ENCODE measurements at places on chromosomes 6 and 20.
A peak's percentile ranks its signal among the peaks of the same experiment; 100 is the strongest.

DNA sequence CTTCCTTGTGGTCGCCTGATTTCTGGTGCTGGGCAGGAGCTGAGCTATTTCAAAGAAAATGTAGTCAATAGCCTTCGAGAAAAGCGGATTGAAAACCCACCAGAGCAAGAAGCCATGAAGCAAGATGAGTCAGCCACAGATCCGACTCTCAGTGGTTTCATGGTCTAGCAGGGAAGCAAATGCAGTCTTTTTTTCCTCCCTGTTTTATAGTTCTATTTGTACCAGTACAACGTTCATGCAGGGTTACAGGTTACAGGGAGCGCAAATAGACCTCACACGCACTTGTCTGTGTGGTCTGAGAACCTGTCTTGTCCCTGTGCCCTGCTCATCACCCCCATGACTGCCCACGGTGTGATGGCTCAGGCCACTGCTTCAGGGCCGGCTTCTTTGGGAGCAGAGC lies 309.8 kb upstream of the SUPT3H start:
- no peak for DNase-seq

- no peak for DNase-seq
These were observed 312.9 kb downstream of the SAMD5 start for GRCh38 chr6:147821295-147821897.

- DNase-seq, result peak; percentile 14
These were observed 628.8 kb upstream of the MAN1A1 start for GRCh38 chr6:119978274-119978889.

DNA sequence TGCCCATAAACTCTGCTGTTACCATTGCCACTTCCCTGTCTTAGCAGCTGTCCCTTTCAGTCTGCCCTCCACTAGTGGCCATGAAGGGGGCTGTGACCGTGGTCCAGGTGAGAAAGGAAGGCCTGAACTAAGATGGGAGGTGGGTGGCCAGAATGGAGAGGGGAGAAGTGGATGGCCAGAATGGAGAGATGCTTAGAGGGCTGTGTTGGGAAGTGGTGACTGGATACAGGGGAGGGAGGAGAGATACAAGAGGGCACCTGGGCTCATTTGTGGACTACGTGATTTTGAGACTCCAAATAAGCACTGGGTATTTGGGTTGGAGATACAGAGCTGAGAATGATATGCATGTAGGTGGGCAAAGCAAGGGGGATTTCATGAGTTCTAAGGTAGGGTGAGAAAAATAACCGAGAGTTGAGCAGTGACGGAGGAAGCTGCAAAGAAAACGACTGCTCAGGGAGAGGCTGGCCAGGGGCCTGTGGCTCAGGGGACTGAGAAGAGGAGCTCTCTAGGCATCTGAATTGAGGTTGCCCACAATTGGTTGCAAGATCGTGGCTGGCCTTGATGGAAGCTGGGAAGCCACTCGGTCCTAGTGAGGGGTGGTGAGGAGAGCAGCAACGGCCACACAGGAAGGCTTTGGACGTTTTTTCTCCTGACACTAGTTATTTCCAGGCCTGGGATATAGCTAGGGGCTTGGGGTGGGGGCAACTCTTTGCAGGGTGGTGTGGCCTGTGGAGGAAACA lies 36.9 kb downstream of the PANK2 start:
- DNase-seq, result no peak

DNA sequence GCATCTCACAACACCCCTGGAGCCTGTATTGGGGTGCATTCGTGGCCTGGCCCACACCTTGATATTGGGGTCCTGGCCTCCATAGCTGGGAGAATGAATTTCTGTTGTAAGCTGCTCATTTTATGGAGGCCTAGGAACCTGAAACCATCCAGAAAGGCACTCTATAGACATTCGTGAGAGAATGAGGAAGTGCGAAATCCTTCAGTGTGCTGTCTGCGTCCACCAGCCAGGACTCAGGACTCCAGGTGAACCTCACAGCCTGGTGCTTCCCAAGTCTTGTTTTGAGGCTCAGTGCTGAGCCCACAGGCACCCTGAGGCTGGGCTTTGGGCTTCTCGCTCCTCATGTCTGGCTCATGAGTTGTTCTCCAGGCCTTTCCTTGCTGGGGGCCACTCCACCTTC lies 11.9 kb upstream of the RBBP8NL start:
- no peak for DNase-seq

- DNase-seq, result peak; percentile 70
These were observed 164.2 kb upstream of the ATXN1 start for GRCh38 chr6:16925461-16925860.

- DNase-seq, result peak; percentile 60
These were observed 39.4 kb upstream of the ENPP4 start for GRCh38 chr6:46090115-46091079.

GRCh38 chr20:8386991-8387390 lies 254.9 kb downstream of the PLCB1 start:
- no peak for DNase-seq

DNA sequence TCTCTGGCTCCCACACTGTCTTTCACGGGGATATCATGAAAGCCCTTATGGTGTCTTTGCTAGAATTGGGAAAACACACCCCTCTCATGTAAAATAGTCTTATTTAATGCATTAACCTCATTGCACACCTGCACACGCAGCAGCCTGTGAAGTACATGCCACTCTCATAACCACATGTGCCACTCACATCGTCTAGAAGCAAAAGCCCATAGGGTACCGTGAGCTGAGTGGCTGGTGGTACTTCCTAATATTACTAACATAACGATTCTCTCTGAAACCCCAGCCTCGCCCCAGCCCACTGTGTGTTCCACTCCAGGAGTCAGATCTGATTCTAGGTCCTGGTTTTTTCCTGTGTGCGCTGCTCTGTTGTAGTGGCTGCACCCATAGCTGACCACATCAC lies 9.5 kb upstream of the TMEM242 start:
- DNase-seq, result no peak

DNA sequence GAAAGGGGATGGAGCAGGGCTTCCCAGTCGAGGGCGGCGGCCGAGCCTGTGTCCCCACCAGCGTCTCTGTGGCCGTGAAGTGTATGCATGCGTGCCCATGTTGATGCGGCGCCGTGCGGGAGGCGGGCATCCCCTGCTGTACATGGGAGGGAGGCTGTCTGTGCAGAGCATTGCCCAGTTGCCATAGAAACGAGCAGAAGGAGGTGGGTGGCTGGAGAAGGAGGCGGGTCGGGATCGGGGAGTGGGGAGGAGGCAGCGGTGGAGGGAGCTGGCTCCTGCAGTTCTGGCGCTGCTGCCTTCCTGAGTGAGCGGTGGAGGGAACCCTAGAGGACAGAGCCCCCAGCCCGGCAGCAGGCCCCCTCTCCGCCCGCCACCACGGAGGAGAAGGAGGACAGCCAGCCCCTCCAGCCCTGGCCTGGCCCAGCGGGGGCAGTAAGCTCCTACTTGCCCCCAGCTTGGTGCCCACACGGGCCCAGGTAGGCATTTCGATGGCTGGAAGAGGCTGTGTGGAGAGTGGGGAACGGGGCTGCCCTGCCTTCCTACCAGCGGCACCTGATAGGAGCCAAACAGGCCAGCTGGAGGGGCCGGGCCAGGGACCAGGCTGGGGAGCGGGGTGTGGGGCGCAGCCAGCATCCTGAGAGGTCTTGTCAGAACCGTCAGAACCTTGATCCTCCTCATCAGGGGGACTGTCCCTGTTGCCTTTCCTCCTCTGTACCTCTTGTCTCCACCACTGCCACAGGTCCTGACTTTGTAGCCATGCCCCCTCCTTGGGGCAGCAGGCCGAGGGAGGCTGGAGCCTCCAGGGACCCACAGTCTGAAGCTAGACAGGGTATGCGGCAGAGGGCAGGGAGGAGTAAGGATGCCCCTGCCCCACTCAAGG lies 41.3 kb downstream of the SPDEF start:
- peak; percentile 38 for DNase-seq

DNA sequence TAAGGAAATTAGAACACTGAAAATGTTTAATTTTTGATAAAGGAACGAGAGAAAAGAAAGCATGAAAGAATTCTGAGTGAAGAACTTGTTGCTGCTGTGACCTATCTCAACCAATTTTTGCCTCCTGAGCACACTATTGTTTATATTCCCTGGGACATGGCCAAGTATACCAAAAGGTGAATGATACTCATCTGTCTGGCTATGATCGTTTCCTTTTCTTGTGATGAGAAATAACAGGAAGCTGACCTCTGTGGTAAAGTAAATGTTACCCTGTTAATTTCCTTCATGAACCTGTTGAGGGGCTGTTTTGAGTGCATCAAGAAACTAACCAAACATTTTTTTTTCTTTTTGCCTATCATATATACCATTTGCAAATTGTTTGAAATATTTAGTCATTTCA lies 69.1 kb downstream of the FIG4 start:
- DNase-seq, result peak; percentile 63

DNA sequence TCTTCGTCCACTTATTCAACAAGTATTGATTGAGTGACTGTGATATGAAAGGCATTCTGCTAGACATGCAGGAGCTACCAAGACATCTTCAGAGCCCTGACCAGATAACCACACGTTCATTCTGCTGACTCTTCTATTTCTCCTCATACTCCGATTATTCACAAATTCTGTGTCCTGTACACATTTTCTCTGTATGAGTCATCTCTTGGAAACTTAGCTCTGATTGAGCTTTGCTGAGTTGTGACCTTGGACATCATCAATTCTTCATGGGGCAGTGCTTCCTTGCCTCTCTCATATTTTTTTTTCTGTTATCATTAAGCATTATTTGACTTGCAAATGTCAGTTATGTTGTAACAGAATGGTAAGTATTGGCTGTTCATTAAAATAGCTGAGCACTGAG lies 351.6 kb upstream of the CNR1 start:
- DNase-seq, result peak; percentile 2

- DNase-seq, result no peak
These were observed 28.6 kb upstream of the OGFRL1 start for GRCh38 chr6:71259888-71260604.

DNA sequence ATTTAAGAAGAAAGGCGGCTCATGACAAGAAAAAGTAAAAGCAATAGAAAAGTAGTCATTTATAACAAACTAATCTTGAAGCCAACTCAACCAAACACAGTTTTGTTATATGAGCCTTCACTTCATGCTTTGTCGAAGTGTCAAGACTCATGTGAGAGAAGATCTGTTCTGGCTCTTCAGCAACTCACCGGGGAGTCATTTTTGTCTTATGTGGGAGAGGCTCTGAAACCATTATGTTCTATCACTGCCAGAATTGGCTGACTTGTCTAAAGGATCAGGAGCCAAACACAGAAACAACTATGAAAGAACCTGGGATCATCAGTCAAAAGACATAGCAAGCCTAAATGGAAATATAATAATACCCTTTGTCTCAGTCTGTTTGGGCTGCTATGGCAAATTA lies 105.2 kb downstream of the CDK19 start:
- DNase-seq, result no peak

GRCh38 chr6:126110512-126111270 lies 124.4 kb downstream of the TRMT11 start:
- no peak for DNase-seq

- peak; percentile 80 for DNase-seq
These were observed 78.7 kb upstream of the MYL9 start for GRCh38 chr20:36462440-36463211.

DNA sequence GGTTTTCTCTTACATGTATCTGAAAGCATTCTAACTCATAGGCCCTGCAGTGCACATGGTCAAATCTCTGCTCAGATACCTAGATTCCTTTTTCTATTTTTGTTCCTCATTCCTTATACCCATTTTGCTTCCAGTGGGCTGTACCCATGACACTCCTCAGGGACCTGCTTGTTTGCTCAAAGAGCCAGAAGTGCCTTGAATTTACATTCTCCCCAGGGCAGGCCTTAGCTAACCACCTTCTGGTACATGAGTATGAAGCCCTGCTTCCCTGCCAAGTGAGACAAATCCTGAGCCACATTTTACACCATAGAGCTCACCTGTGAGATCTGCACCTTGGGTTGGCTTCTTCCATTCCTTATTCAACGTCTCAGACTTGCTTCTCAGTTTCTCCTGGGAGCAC lies 326.6 kb upstream of the SASH1 start:
- DNase-seq, result no peak

DNA sequence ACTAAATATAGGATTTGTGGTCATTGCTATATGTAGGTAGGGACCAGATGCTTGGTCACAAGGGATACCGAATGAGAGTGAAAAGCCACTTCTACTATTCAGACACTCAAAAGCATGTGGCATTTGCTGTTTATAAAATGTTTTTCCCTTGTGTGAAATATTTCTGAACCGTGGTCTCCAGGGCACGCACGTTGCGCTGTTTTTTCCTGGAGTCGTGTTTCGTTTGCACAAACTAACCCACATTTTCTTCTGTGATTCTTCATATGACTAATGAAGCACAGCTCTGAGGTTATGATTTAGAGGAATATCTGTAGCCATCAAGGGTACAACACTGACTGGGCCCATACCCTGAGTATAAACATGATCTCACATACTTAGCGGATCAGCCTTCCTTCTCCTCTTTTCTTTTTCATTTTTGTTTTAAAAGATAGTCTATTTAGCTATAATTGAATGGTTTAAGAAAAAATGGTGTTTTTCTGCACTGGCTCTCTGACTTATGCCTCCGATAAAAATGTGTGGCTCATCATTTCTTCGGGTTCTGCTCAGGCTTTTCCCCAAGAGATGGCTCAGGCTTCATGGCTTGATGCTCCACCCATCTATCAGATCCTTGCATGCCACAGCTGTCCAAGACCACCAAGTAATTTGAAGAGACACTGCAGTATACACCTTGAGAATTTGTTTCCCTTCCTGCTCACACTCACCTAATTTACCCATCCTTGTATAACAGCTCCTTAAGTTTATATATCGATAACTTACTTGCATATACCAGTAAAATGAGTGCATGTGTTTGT lies 59.9 kb upstream of the HBS1L start:
- no peak for DNase-seq

DNA sequence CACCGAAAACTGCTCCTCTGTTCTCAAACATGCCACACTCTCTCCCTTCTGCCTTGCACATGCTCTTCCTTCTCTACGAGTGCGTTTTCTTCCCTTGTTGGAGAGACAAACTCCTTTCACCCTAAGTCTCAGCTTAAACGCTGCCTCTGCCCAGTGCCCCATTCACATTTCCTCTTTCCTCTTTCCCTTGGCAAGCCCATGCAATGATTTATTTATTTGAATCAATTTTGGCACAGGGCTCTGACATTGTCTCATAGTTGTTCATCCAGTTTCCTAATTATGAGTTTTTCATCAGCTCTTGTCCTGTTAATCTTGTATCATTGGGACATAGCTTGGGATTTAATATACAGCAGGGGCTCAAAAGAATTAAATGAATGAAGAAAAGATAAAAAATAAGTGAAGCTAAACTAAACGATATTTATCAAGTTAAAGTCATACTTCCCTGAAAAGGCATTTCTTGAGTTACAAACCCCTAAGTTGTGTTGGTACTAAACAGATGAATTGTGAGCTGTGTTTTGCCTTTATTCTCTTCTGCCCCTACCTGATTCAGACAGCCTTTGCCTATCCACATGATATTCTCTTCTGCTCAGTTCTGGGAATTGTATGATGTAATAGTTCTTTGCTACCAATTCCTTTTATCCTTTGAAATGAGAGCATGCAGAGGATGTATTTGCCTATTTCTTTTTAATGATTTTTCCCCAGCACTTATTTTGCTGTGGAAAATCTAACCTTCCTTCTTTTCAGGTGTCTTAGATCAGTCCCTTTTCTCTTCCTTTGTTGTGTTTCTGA lies 704.4 kb downstream of the UTRN start:
- DNase-seq, result no peak

GRCh38 chr6:34025112-34025807 lies 120.6 kb downstream of the GRM4 start:
- no peak for DNase-seq

Measured in M059J (cell line).